A549 treated with CORT108297 at 1 μM for 4 hours (cell line): ENCODE measurements at places on chromosomes 3 and 15. TPM values are rescaled to one million over a fixed set of nuclear protein-coding genes. Genes with fewer than 3 reads are reported as not detected.

The AMOTL2 gene
- 37.2 to 46.2 TPM (median 44.0 TPM) in 5 replicates for total RNA-seq

The SEC22C gene
- total RNA-seq: 27.2 to 33.5 TPM (median 31.9 TPM) in 5 replicates

The EXOSC7 gene
- total RNA-seq: 44.5 to 54.2 TPM (median 47.4 TPM) in 5 replicates

The GABRR3 gene
- total RNA-seq: not detected in 5 replicates

The TNFSF10 gene
- 0.09 to 0.22 TPM (median 0.14 TPM) in 5 replicates for total RNA-seq

The MORC1 gene
- total RNA-seq: not detected in 5 replicates

The OSTN gene
- total RNA-seq: not detected in 5 replicates

The MYRIP gene
- total RNA-seq: 0.03 to 0.04 TPM in 2 of 5 replicates, not detected in the others

The KIF7 gene
- total RNA-seq: 3.5 to 5.1 TPM (median 4.4 TPM) in 5 replicates

The WDR93 gene
- total RNA-seq: 0.11 to 0.23 TPM (median 0.14 TPM) in 5 replicates

The GP9 gene
- not detected in 5 replicates for total RNA-seq

The HAUS2 gene
- total RNA-seq: 18.0 to 20.9 TPM (median 18.7 TPM) in 5 replicates

The CD200R1 gene
- 0.03 to 0.14 TPM (median 0.08 TPM) in 5 replicates for total RNA-seq

The GPR171 gene
- total RNA-seq: not detected in 5 replicates

The KLF15 gene
- 0.06 to 0.11 TPM (median 0.10 TPM) in 5 replicates for total RNA-seq

The PTX3 gene
- 0.59 to 1.2 TPM (median 1.1 TPM) in 5 replicates for total RNA-seq

The ULK3 gene
- 27.9 to 41.0 TPM (median 38.2 TPM) in 5 replicates for total RNA-seq

The GADL1 gene
- not detected in 5 replicates for total RNA-seq

The ACTC1 gene
- 0.13 to 0.38 TPM (median 0.24 TPM) in 5 replicates for total RNA-seq
